Thoracic aorta (tissue), 2 donors: ENCODE measurements at places on chromosomes 7 and 10. TPM values are rescaled to one million over a fixed set of nuclear protein-coding genes. Genes with fewer than 3 reads are reported as not detected.

DNA sequence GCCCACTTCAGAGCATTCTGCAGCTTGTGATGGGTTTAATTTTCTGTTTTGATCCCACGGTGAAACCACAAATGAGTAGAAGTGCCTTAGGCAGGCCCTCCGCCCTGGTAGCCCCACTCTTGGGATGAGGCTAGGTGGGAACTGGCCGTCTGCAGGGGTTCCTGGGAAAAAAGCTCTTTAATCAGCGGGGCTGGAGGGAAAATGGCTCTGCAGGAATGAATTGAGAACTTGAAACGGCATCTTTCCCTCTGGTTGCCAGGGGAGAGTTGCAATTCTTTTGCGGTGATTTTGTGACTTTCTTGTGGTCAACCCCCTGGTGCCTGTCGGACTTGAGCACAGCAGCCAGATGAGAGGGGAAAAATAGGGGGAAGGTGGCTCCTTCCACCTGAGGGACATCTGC, 32.7 kb downstream of the COL26A1 start:
- no peak for DNase-seq
- H3K4me3 ChIP-seq, result no peak overlapping the region

- no peak overlapping the region for H3K4me3 ChIP-seq
- no peaks in the 10 kb centered on the region for H3K27me3 ChIP-seq
- no peak overlapping the region for H3K27ac ChIP-seq
These were observed 34.2 kb upstream of the ANK3 start for GRCh38 chr10:60423920-60424319.

DNA sequence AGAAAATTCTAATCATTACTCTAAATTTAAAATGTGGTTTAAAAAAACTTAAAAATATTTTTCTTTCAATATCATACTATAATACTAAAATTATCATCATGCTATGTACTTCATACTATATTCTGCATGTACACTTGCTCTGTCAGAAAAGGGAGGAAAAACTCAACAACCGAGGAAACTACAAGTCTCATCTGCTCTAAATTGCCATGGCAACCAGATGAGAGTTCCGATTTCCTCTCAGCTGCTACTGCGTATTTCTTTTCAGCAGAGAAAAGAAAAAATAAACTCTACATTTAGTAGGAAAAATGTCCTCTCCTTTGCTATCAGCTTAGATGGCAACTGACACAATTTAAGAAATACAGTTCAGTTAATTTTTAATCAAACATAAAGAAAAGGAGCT, 178.9 kb downstream of the SRPK2 start:
- H3K27me3 ChIP-seq, result no peaks in the 10 kb centered on the region
- H3K27ac ChIP-seq, result no peak overlapping the region
- H3K36me3 ChIP-seq, result no peaks in the 10 kb centered on the region
- DNase-seq, result no peak
- peaks cover 14% of the 10 kb centered on the region for H3K4me1 ChIP-seq

DNA sequence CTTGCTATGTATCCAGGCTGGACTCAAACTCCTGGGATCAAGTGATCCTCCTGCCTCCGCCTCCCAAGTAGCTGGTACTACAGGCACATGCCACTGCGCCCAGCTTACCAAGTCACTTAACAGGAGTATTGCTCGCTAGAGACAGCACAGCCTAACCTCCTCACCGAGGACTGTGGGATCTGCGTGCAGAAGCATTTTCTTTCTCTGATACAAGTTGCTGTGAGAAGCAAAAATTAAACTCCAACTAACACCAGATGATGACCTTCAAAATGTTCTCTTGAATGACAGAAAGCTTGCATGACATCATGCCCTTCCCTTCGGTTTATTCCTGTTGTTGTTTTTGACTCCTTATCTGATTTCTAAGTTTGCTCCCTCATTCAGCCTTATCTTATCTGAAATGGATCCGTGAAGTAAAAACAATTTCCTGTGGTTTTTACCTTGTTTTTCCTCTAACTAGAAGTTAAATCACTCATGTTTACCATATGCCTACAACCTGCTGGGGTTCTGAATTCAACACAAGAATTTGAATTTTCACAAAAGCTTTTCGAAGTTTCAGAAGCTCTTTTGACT, 94.4 kb upstream of the KIF5B start:
- H3K27ac ChIP-seq, result peak overlapping the region; percentile 78
- DNase-seq, result no peak
- H3K4me1 ChIP-seq, result peaks cover 3% of the 10 kb centered on the region
- H3K36me3 ChIP-seq, result no peaks in the 10 kb centered on the region
- H3K4me3 ChIP-seq, result no peak overlapping the region

GRCh38 chr7:137834552-137834951, 12.2 kb downstream of the DGKI start:
- DNase-seq, result no peak
- H3K27ac ChIP-seq, result no peak overlapping the region
- no peaks in the 10 kb centered on the region for H3K27me3 ChIP-seq
- H3K4me1 ChIP-seq, result peaks cover 25% of the 10 kb centered on the region

GRCh38 chr10:42149027-42149700, 489.2 kb downstream of the ZNF33B start:
- no peaks in the 10 kb centered on the region for H3K36me3 ChIP-seq
- no peak for DNase-seq
- H3K27ac ChIP-seq, result no peak overlapping the region
- no peaks in the 10 kb centered on the region for H3K27me3 ChIP-seq
- H3K4me1 ChIP-seq, result no peaks in the 10 kb centered on the region

- H3K27me3 ChIP-seq, result no peaks in the 10 kb centered on the region
- DNase-seq, result no peak
- H3K4me1 ChIP-seq, result no peaks in the 10 kb centered on the region
These were observed 343.0 kb upstream of the PCDH15 start for GRCh38 chr10:55144001-55144400.

GRCh38 chr10:43055217-43055616, 21.7 kb upstream of the RET start:
- H3K36me3 ChIP-seq, result no peaks in the 10 kb centered on the region
- DNase-seq, result no peak
- no peaks in the 10 kb centered on the region for H3K4me1 ChIP-seq
- no peak overlapping the region for H3K27ac ChIP-seq
- H3K27me3 ChIP-seq, result no peaks in the 10 kb centered on the region

DNA sequence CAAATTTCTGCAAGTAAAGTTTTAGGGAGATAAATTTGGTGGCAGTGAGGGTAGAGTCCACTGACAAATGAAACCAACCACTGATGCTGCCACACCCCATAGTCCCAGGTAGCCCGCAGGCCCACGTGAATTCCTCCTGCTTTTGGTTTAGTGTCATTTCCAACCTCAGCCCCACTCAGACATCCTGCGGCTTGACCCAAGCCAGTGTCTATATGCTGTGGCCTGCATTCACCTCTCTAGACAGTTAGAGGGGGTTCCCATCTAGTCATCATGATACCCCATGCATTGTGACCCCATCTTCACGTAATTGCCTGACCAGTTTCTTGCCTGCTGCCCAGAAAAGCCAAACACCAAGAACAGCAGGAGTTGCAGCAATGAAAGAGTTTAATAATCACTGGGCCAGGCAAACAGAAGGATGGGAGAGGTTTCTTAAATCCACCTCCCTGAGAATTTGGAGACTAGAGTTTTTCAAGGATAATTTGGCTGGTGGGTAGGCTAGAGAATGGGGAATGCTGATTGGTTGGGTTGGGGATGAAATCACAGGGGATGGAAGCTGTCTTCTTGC, 332.0 kb upstream of the GALNT17 start:
- H3K27ac ChIP-seq, result no peak overlapping the region
- no peaks in the 10 kb centered on the region for H3K27me3 ChIP-seq
- DNase-seq, result no peak
- no peaks in the 10 kb centered on the region for H3K4me1 ChIP-seq

Gene DNAJB12
- 39.5 TPM for total RNA-seq

Gene PNLIPRP3
- 1.1 TPM for total RNA-seq

Gene SCD
- 16.7 TPM for total RNA-seq

Gene A1CF
- not detected for total RNA-seq

Gene C10orf62
- not detected for total RNA-seq
